A549 treated with GW870086 at 1 μM for 4 hours (cell line): ENCODE measurements at places on chromosomes 5 and 9. TPM values are rescaled to one million over a fixed set of nuclear protein-coding genes. Genes with fewer than 3 reads are reported as not detected.

The SPAAR gene
- 0.10 TPM in 1 of 5 replicates, not detected in the others for total RNA-seq

The SPATA31D4 gene
- total RNA-seq: not detected in 5 replicates

The HTR1A gene
- not detected in 5 replicates for total RNA-seq

The CDO1 gene
- total RNA-seq: not detected in 5 replicates

The UBAP1 gene
- 47.0 to 53.4 TPM (median 50.4 TPM) in 5 replicates for total RNA-seq

The LCN1 gene
- total RNA-seq: 0.18 TPM in 1 of 5 replicates, not detected in the others
